Fibroblast of skin of left biceps (primary cell): ENCODE measurements at places on chromosomes 1 and 21.

GRCh38 chr1:47333578-47333921 lies at the start of gene CMPK1:
Gene CMPK1, plus strand, starts transcription at chr1:47333790. Its CDS starts 156 bp downstream, at chr1:47333946.
- DNase-seq, result peak; percentile 70

DNA sequence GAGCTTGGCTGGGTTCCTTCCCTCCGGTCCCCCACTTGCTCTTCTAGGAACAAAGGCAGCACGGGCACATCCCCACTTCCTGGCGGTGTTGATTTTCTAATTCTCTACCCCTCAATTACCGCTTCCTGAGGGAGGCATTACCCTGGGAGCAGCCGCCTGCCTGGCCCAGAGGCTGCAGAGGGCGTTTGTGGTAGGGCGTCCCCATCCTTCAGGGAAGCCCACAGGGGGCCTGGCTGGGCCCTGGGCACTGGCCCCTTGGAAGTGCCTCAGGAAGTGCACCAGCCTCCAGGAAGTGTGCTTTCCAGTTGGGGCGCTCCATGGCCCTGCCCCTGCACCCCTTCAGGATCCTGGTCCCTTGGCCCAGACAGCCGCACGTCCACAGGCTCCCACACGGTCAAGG lies 42.1 kb upstream of the CASZ1 start:
- no peak for DNase-seq

- no peak for DNase-seq
Observed at GRCh38 chr1:41482001-41482765, 2.3 kb downstream of the EDN2 start.

- DNase-seq, result peak; percentile 60
Observed at GRCh38 chr1:243883551-243883950, 33.5 kb upstream of the AKT3 start.

- DNase-seq, result no peak
Observed at GRCh38 chr1:174114788-174115448, 44.4 kb upstream of the RABGAP1L start.

GRCh38 chr1:153532181-153532580 lies 3.6 kb downstream of the S100A6 start:
- DNase-seq, result no peak

- DNase-seq, result no peak
Observed at GRCh38 chr1:89198491-89199072, at the start of gene GBP4. Gene GBP4, minus strand, starts transcription at chr1:89198942. Its CDS starts 108 bp downstream, at chr1:89198834.

- DNase-seq, result no peak
Observed at GRCh38 chr1:235650341-235651169, 971 bp upstream of the GNG4 start.

GRCh38 chr1:51346086-51346942 lies 16.0 kb upstream of the TTC39A start:
- no peak for DNase-seq

GRCh38 chr1:158035976-158036583 lies 42.6 kb downstream of the KIRREL1 start:
- no peak for DNase-seq

- no peak for DNase-seq
Observed at GRCh38 chr1:54396261-54396933, 9.8 kb downstream of the SSBP3 start.

DNA sequence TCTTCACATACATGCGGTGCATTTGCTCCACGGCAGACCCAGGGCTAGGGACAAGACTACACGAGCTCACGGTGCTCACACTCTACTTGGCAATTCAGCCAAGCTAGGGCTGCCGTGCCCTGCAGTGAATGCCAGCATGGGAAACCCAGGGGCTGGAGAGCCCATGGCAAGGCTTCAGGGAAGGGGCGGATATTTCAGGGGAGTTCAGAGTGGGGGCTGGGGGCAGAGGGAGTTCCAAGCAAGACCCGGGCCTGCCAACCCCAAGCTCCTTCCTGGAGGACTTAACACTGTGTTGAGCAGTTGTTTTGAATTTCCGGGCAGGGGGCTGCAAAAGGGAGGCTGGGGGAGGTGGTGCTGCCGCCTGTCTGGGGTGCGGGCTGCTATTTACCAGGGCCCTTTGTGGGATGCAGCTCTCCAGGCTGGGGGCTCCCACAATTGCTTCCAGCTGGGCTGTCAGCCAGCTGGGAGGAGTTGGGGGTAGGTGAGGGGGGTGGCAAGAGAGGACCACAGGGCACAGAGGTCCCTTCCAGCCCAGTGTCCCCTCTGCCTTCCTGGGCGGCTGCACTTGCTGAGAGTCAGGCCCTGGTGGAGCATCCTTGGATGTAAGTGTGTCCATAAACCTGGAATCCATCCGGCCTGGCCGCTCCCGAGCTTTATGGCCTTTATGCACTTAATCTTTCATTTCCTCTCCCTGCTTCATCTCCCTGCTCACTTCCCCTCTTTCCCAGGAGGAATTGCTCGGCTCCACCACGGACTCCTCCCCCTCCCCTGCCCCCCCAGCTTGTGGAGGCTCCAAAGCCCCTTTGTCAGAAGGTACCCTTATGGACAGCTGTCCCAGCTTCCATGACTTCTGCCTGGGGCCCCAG lies 55.8 kb upstream of the SSBP3 start:
- no peak for DNase-seq

- DNase-seq, result no peak
Observed at GRCh38 chr1:234532503-234532922, 53.5 kb upstream of the TARBP1 start.

DNA sequence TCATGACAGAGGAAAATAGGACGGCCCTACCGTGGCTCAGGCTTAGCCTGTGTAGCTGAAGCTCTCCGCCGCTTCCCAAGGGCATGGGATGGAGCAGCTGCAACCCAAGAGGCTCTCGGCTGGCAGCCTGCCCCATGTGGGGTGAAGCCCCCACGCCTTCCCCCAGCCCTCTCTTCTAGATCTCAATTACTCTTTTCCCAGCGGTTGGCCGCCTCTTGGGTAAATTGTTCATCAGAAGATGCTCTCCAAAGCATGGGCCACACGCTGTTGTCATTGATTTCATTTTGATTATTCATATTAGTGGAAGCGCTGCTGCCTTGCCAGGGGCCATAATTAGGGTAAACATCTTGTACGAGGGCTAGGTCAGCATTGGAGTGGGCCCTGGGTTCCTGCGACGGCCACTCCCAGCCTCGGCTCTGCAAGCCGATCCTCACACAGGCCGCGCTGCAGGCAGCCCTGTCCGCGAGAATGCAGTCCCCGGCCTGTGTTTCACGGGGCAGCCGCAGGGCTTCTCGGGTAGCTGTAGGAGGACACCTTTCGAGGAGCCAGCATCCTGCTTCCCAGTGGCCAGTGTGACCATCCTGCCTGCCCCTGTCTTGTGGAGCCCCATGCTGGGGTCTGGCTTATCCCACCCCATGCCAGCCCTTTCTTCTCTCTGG lies 114.4 kb upstream of the VAMP3 start:
- no peak for DNase-seq

- no peak for DNase-seq
Observed at GRCh38 chr1:229111703-229112319, 159.1 kb upstream of the RAB4A start.

GRCh38 chr1:105137543-105138457 lies 1388.1 kb downstream of the AMY1C start:
- DNase-seq, result no peak

DNA sequence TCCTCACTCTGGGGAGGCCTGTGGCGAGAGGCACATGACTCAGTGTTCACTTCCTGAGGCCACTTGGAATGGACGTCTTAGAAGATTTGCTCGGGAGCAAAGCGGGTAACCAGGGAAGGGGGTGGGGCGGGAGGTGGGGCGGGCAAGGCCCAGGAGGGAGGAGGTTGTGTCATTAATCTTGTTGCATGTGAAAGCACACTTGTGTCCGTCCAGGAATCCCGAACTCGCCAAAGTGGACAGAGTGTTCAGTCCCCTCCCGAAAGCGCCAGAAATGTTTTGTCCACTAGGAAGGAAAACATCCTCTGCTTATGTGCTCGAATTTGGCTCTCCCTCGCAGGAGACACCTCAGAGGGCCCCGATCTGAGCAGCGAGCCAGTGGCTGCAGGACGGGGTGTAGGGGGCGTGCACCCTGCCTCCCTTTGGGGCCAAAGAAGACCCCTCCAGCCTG lies 84.2 kb downstream of the SPSB1 start:
- DNase-seq, result no peak

GRCh38 chr1:158121604-158122254 lies 59.0 kb upstream of the CD1D start:
- no peak for DNase-seq

DNA sequence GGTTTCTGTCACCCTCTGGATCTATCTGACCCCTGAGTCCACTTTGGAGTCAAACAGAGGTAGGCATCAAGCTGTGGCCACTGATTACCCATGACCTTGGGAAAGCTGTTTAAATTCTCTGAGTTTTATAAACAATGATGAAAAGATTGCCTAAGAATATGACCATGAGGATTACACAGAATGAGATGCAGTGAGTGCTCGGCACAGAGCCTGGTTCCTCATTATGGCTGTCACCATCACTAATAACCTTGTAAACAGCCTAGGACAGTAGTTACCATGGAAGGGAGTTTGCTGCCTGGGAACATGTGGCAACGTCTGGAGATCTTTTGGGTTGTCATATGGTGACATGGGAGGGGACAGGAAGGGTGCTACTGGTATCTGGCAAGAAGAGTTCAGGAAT lies 248.3 kb upstream of the KAZN start:
- DNase-seq, result no peak

- DNase-seq, result peak; percentile 28
Observed at GRCh38 chr1:21012937-21013336, 163.8 kb downstream of the EIF4G3 start.

DNA sequence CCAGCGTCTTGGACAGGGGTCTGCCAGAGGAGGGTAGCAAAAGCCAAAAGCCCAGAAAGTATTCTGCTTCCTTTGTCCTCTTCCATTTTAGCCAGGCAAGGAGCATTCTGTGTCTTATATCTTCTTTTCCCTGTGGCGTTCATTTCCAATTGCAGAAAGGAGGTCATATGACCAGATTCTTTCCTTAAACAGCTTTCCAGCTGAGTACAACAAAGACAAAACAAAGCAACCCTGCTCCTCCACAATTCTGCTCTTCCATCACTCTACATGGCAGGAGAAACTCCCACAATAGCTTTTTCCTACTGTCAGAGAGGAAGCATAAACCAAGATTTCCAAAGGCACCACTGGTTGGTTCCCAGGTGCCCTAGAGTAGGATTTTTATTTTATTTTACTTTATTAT lies 19.7 kb downstream of the ENSA start:
- no peak for DNase-seq

DNA sequence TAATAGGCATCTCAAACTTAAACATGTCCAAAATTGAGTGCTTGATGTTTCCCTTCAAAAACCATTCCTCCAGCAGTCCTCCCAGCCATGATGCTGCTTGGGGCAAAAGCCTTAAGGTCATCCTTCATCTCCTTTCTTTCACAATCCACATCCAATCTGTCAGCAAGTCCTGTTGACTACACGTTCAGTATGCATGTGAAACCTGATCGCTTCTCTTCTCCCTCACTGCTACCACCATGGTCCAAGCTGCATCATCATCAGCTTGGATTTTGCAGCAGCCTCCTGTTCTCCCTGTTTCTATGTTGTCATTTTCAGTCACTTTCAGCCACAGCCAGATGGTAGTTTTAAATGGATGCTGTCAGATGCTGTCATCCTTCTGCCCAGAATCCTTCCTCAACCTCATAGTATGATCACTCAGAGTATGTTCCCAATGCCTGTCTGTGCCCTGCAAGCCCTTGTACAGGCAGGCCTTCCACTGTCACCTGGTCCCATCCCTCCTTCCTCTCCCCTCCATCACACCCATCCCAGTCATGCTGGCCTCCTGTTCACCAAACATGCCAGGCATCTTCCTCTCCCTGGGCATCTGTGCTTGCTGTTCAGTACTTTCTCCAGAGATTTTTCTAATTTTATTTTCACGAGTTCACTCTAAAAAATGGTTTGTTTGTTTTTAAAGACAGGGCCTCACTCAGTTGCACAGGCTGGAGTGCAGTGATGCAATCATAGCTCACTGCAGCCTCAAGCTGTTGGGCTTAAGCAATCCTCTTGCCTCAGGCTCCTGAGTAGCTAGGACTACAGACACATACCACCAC lies 66.0 kb downstream of the SYDE2 start:
- peak; percentile 15 for DNase-seq

GRCh38 chr21:43991447-43991991 lies 20.6 kb upstream of the TRAPPC10 start:
- DNase-seq, result no peak

GRCh38 chr1:50326026-50326425 lies 97.2 kb downstream of the DMRTA2 start:
- DNase-seq, result no peak

GRCh38 chr1:241413386-241413785 lies 56.4 kb upstream of the RGS7 start:
- no peak for DNase-seq

DNA sequence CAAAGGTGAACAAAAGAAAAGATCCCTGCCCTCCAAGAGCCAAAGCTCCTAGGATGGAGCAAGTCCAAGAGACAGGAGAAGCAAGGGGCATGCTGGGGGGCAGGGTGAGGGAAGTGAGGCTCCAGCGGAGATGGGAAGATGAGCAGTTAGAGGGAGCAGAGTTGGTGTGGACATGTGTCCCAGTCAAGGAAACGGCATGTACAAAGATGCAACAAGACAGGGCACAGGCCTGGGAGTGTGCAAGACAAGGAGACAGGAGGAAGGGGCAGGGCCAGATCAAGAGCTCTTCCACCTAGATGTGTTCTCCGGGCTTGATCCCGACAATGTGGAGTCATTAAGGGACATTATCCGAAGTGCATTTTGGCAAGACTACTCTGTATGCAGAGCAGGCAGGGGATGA lies 82.1 kb downstream of the CAPZB start:
- no peak for DNase-seq

- DNase-seq, result no peak
Observed at GRCh38 chr1:41525891-41526587, 41.6 kb upstream of the EDN2 start.

DNA sequence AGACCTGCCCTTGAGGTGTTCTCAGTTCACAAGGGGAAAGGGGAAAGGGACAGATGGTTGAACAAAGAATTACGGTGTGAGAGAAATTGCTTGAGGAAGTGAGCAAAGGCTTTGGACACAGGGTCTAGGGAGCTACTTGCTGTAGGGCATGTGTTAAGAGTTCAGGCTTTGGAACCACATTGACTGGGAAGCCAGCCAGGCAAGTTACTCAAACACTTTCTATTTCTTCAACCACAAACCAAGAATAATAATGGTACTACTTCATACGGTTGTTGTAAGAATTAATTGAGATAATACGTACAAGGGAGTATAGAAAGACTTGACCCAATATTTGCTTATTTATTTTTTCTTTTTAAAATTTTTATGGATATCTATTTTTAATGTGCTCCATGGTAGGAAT lies 26.6 kb downstream of the AK4 start:
- DNase-seq, result peak; percentile 92

DNA sequence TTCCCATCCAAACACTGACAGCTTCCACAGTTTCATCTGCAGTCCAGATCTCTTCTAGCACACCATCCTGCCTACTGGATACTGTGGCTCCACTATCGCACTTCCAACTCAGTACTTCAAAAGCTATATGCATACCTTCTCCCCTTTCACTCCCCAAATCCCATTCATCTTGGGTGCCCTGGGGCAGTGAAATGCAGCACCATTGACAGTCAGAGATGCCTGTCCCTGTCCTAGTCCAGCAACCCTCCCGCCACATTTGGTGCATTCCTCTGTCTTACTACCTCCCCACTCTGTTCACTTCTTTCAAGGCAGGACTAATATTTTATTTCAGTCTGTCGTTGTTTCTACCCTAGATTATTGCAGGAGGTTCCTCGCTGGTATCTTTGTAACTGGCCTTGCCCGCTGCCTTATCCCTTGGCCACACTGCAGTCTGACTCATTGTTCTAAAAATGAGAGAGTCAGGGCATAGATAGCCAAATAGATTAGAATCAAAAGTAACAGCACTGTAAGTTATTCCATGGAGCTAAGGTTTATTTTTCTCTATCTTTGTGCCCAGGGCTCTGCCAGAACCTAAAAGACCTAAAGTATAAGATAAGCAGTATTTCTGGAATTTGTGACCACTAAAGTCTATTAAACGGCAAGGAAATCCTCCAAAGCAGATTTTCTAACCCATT lies 96.7 kb downstream of the ESRRG start:
- DNase-seq, result no peak

GRCh38 chr1:218735436-218736032 lies 390.4 kb downstream of the TGFB2 start:
- peak; percentile 86 for DNase-seq
